ENCODE measurements at places on chromosomes 12 and 14.

DNA sequence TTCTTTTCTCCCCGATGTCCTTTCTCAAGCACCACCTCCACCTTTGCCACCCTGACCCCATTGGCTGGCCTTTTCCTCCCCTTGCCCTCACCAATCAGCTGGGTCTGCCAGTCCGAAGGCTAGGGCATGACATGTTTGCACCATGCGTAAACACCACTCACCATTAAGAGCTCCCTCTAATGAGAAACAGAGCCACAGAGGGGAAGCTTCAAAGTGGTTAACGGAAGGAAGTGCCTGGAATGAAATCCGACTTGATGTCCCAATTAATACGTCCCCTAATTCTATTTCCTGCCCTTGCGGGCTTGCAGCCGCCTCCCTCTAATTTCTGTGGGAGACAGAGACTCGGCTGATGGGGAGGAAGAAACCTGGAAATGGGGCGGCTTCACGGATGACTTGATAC is 318.5 kb upstream of the TBX3 start:
- DNase-seq = no peak

DNA sequence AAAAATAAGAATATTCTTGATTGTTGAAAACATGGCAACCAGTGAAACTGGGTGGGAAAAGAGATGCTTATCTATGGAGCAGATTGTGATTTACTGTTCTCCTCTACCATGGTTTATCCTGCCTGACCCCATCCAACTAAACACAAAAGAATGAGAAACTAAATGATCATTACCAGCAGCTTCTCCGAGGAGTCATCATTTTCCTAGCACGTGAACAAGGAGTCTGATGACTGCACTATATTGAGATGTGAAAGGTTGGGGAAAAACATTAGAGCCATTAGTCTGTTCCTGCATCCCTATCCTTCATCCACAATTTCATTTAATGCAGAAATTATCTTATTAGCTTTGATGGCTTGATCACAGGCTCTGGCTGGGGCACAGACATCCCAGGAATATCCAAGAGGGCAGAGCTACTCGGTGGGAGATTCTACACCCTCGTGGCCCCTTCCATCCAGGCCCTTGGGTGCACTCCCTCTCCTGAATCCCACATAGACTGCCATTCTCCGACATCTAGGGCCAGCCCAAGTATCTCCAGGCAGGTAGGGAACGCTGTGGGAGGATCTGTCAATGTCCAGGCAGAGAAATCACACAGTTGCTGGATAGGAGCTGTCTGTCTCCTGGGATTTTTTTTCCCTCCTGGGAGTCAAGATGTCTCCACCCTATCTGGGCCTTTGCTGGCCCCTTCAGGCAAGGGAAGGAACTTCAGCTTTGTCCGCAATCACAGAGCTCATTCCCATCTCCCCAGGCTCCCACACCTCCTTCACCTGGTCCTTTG is 43.3 kb upstream of the DHRS4 start:
- no peak for DNase-seq

GRCh38 chr14:54259821-54260220 is 137.0 kb upstream of the CDKN3 start:
- no peak for DNase-seq

- DNase-seq = no peak
Measured at GRCh38 chr12:82675246-82675645, 11.5 kb upstream of the TMTC2 start.
